ENCODE measurements at places on chromosomes 2 and 18.

- no peak for DNase-seq
These were observed 9.9 kb upstream of the EPHA4 start for GRCh38 chr2:221581986-221582385.

GRCh38 chr2:88770016-88770415 lies 78.5 kb downstream of the RPIA start:
- DNase-seq = no peak

- no peak for DNase-seq
These were observed 842.7 kb downstream of the RNF144A start for GRCh38 chr2:7759898-7760297.

DNA sequence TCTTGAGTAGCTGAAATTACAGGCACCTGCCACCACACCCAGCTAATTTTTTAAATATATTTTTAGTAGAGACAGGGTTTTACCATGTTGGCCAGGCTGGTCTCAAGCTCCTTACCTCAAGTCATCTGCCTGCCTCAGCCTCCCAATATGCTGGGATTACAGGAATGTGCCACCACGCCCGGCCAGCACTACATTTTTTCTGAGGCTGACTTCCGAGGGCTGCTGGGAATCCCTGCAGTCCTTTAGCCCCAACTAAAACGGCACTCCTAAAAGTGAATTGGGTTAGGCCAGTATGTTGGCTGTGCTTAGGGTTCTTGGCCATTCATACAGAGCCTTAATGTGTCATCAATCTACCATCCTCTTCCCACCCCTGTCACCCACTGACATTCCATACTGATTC lies 375.4 kb downstream of the DCC start:
- DNase-seq = no peak

GRCh38 chr2:224691563-224691962 lies 24.6 kb downstream of the CCDC195 start:
- no peak for DNase-seq

DNA sequence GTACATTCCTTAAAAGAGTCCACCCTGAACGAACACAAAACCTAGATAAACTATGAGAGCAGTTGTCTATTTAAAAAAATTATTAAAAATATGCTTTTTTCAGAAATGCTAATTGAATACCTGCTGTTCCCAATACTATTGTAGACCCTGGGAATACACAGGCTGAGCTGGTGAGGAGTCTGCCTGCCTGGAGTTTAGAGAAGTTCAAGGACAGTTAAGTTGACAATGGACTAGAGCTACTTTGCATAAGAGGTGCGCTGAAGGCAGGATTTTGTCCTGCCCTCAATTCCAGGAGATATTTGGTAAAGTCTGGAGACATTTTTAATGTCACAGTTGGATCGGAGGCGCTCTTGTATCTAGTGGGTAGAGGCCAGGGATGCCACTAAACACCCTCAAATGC lies 110.2 kb downstream of the SETBP1 start:
- no peak for DNase-seq

GRCh38 chr2:60481257-60481656 lies 72.2 kb downstream of the BCL11A start:
- no peak for DNase-seq

GRCh38 chr2:42693688-42694479 lies 70.1 kb downstream of the OXER1 start:
- DNase-seq = no peak

- no peak for DNase-seq
These were observed 284.1 kb upstream of the CYP26B1 start for GRCh38 chr2:72431737-72432136.

GRCh38 chr18:62461591-62461990 lies 61.2 kb upstream of the ZCCHC2 start:
- no peak for DNase-seq

DNA sequence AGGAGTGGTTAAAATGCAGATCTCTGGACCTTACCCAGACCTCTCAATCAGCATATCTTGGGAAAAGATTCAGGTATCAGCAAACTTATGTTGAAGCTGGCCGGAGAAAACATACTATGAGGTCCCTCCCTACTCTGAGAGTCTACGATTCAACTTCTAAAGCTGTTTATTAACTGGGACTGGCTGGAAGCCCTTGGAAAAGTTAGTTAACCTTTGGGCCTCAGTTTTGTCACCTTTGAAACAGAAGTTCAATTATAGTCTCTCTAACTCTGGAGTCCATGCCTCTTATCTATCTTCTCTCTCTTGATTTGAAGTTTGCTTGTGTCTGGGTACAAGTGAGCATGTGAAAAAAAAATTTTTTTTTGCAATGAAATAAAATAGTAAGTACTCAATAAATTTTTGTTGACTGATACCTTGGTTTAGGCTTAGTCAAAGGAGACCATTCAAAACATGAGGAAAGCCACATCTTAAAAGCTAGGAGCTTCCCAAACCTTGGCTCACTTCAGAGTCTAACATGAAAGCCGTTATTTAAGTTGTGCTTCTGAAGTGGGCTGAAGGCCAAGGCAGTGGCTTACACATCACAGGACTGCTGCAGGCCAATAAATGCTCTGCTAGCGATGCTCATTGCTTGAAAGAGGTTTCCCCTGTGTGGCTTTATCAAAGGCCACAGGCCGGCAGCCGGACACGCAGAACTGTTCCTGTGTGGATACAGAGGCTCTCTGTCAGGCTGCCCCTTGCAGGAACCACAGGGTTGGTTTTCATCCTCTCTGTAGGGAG lies 110.6 kb upstream of the FAM136A start:
- DNase-seq = no peak

DNA sequence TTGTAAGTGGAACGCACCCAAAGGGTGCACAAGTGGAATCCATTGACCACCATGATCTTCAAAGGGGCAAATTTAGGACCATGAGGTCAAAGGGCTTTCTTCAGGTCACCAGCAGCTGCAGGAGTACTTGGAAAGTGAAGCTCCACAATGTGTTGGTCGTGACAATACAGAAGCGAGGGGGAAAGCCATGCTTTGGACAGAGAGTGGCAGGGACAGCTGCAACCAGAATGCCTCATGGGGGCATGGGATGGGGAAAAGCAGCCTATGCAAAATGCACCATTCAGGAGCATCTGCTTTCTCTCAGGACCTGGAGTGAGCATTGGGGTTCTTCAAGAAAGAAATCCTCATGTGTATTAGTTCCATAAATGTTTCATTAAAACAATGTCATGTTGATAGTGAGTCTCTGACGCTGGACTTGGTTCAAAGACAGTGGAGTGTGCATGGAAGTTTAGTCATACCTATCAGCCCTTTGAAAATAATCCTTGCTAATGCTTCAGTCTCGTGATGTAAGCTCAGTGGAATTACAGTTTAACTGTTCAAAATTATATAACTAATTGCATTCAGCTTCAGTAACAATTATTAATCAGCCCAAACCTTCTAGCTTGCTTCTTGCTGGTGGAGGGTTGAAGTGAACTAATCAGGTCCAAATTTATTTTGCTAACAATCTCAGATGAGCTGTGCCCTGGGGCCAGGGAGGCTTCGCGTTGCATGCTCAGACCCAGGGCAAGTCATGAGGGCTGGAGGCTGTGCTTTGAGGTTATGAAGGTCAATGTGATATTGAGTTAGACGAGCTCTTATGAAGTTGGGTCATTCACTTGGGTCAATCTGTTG lies 41.6 kb downstream of the ACKR3 start:
- no peak for DNase-seq

GRCh38 chr2:119126650-119127049 lies 31.9 kb downstream of the C1QL2 start:
- peak; percentile 14 for DNase-seq

DNA sequence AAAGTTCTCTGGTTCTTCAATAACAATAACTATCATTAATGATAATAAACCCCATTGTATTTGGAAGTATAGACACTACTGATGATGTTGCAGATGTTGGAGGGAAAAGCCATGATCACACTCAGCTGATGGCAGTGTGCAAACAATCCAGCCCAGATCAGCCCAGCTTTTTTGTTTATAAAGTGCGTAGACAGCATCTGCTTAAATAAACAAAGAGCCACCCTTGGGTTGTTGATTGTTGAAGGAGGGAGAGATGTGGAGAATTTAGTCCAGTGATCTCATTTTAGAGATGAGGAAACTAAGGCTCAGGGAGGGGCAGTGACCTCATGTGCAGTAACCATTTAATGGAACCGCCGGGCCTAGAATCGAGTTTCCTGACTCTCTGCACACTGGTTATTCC lies 56.0 kb upstream of the MEX3C start:
- DNase-seq = no peak

- DNase-seq = no peak
These were observed 50.7 kb downstream of the STRN start for GRCh38 chr2:36915627-36916026.

DNA sequence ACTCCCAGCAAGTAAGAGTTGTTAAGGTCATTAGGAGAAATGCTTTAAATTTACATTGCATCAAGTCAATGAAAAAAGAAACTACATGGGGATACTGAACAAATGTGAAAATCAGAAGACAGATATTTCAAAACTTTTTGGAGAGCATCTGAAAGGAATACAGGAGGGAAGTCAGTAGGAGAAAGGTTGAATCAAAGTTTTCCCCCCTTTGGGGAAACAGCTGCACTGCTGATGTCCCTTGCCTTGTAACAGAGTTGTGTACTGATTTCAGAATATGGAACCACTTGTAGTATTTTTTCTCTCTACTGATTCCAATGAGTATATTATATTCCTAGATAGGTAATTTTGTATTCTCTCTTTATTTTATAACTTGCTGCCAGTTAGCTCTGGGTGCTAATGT lies 592.5 kb upstream of the ZEB2 start:
- no peak for DNase-seq

GRCh38 chr2:233267516-233268245 lies 16.2 kb downstream of the ATG16L1 start:
- DNase-seq = peak; percentile 90

DNA sequence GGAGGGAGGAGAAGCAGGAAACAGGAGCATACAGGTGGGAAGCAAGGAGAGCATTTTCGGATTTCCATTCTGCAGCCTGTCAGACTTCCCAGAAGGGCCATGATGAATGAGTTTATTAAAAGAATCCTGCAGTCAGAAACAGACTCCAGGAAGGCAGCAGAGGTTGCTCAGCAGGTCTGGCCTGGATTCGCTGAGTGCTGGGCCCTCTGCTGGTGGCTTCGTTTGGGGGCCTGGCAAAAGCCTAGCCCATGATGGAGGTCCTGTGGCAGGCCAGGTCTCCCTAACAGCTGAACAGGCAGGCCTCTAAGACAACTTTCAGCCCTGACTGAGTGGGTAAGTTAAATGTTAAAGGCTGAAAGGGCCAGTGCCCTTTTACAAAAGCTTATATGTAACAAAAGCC lies 108.2 kb upstream of the CAPN13 start:
- peak; percentile 1 for DNase-seq

- peak; percentile 52 for DNase-seq
These were observed 819 bp downstream of the ANKRD44 start for GRCh38 chr2:197309691-197310231.

- DNase-seq = no peak
These were observed 68.5 kb downstream of the TMEM18 start for GRCh38 chr2:608711-609110.

GRCh38 chr2:12727641-12728040 lies 10.9 kb downstream of the TRIB2 start:
- no peak for DNase-seq

DNA sequence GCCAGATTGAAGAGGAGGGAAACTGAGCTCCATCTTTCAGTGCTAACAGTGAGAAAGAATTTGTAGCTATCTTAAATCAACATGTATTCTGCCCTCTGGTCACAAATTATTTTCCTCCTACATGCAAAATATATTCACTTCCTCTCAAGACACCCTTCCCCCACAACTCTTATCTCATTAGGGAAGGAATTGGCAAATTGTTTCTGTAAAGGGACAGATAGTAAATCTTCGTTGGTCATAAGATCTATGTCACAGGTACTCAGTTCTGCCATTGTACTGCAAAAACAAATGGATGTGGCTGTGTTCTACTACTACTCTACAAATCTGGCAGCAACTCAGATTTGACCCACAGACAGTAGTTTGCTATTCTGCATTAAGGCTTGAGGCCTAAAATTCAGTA lies 53.0 kb upstream of the CYP20A1 start:
- no peak for DNase-seq

DNA sequence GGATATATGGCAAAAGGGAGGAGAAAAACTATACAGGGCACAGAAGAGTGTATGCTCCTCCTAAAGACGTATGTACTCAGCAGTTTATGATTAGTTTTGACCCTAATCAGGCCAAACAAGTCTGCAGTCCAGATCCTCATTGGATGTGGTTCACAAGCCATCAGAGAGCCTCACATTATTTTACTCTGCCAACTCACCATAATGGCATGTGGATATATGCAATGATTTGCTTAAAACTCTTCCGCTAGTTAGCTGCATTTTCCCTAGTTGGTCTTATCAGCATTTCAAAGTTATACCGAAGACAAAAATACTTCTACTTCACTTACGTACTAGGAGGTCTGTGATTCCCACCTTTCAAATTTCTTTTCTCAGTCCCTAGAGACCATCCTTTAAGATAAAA lies 198.4 kb downstream of the CMPK2 start:
- no peak for DNase-seq

DNA sequence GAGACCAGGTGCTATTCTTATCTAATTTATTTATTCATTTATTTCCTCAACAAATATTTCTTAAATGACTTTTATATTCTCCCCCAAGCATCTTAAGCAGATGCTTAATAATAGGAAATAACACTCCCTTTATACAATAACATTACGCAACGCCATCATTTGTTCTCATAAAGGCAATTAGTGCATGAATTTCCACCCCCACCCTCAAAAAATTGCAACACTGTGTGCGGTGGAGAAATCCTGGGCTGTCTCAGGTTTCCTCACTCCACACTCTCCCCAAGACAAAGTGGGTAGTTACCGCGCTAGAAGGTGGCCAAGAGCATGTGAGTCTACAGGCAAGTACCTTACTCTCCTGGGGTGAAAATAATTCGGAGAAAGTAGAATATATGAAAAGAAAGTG lies 37.0 kb upstream of the CTDP1 start:
- DNase-seq = peak; percentile 4
